Dermis microvascular lymphatic vessel endothelial cell (primary cell): ENCODE measurements at places on chromosomes 2 and 18. TPM values are rescaled to one million over a fixed set of nuclear protein-coding genes. Genes with fewer than 3 reads are reported as not detected.

The KLHL41 gene
- total RNA-seq: under 0.01 and 0.13 TPM in 2 replicates

The TTN gene
- 0.76 and 1.7 TPM in 2 replicates for total RNA-seq

The MTLN gene
- total RNA-seq: 36.8 and 68.2 TPM in 2 replicates

The ANKRD62 gene
- not detected in 2 replicates for total RNA-seq

The RND3 gene
- total RNA-seq: 19.9 and 25.5 TPM in 2 replicates
